ENCODE measurements at places on chromosomes 12 and 14.
A peak's percentile ranks its signal among the peaks of the same experiment; 100 is the strongest.

DNA sequence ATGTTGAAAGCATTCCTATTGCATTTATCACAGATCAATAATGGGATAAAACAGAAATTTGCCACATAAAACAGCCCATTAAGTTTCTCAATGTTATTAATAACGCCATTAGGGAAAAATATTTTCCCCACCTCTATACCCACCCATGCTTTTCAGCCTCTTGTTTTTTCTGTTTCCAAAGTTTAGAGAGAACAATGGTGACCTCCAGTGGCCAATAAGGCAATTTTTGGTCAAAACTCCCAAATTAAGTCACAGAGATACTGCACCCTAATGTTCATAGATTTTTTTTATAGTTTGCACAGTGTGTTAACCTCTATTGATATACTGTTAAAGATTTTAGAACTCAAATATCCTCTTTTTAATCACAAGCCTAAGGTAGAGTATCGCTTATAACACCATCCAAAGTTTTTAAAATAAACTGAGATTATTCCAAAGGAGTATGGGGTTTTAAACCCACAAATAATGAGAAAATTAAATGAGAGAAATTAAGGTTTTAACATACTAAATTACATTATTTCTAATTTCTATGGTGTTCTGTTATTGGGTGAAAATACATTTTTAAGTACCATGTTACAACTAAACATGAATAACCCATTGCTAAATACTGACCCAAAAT is 184.7 kb upstream of the DCN start:
- no peak for DNase-seq

GRCh38 chr14:91925001-91925726 is 22.3 kb downstream of the FBLN5 start:
- DNase-seq: no peak

DNA sequence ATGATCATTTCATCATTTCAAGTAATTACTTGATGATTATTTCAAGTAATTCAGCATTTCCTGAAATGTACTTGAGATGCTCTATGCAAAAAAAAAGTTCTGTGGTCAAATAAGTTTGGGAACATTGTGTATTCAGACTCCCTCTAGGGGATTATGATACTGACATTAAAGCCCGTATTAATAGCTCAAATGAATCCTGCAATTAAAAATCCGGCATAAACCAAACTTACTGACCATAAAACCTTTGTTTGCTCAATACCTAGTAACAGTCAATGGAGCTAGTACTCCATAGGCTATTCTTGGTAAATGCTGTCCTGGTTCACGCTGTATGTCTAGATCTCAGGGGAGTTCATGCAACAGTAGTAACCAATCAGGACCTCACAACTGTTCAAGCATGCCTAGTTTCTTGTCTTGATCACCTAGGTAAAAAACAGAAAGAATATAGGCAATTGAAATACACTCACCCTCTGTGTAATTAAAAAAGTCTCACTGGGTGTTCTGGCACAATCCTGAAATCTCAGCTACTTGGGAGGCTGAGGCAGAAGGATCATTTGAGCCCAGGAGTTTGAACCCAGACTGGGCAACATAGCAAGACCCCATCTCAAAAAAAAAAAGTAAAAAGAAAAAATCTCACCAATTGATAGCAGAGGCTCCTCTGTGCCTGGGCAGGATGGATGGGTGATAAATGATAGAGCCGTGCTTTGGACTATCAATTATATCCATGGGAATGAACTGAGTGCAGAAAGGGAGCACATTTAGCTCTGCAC is 14.1 kb downstream of the ALDH1L2 start:
- no peak for DNase-seq

- DNase-seq: peak; percentile 32
These were observed 422.9 kb upstream of the OR4E1 start for GRCh38 chr14:22096514-22096895.

- DNase-seq: no peak
These were observed 774.8 kb downstream of the VRK1 start for GRCh38 chr14:97571866-97572555.

- DNase-seq: no peak
These were observed 326.0 kb downstream of the PRKD1 start for GRCh38 chr14:29601616-29602015.

DNA sequence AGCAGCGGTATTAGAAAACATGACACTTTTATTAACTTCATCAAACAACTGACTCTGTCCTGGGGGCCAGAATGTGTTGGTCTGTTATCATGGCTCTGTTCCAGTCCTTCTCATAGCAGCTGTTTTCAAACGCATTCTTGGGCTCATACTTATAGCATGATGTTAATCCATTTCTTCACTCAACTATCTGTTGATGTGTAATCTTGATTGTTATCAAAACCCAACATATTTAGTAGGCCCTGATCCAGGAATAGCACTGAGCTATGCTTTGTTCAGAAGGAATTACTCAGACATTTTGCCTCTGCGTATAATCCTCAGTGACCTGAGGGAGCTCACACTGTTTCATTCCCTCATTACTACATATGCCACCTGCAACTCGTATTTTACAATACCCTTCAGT is 315.9 kb downstream of the BMP4 start:
- DNase-seq: no peak

DNA sequence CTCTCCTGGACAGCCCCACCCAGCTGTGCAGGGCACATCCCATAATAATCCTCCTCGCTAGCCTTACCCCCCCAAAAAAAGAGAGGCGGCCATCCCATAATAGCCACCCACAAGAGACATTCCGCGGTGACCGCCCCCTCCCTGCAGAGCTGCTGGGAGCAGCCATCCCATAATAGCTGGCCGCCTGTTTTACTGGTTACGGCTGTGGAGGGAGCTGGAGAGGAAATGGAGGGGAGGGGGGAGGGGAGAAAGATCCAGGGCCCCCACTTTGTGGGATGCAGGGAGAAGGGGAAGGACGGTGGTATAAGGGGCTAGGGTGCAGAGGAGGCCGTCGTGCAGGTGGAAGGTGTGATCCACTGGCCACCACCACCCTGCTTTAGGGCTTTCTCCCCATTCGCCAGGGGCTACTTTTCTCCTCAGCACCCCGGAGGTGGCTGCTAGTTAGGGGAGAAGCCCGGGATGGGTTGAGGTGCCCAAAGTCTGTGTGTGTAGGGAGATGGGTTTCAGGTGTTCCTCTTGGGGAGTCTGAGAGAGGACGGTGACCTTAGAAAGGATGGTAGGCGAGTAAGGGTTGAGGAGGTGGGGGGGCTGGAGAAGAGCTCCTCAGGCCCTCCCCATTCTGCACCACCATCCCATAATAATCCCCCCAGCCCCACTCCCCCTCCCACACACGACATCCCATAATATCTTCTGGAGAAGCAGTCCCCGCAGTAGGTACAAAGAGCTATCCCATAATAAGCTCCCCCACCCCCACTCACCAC is 6.0 kb upstream of the CHD4 start:
- DNase-seq: no peak

DNA sequence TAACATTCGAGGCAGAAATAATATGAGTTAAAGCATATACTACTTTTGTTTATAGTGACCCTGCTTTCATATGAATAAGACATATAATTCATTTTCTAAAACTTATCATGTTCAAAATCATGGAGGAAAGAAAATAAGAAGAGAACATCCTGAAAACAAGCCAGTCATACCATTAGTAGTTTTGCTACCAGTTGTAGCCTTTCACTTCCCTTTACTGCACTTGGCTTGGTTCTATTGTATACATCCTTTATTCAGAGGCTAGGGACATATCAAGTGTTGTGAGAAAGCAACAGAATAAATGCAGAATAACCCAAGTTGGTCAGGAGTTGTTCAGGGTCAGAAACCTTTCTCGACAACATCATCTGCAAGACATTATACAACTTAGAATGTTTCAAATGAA is 598.7 kb downstream of the SOX5 start:
- no peak for DNase-seq

DNA sequence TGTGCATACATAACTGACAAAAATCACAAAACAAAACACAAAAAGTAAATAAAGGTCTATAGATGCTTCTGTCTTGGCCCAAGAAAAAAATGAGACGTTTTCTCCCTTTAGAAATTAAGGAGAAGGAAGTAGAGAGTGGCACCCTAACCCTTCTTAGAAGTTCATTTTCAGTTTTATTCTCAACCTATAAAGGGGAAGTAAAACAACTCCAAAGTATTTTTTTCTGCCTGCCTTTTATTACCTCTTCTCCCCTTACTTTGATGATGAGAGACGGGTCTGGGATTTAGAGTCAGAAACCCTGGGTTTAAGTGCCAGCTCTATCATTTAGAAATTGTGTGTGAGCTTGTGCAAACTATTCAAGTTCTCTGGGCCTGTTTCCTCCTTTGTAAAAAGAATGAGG is 2.8 kb downstream of the PRIM1 start:
- no peak for DNase-seq

GRCh38 chr14:73459959-73460358 is 1.6 kb upstream of the NUMB start:
- DNase-seq: no peak

DNA sequence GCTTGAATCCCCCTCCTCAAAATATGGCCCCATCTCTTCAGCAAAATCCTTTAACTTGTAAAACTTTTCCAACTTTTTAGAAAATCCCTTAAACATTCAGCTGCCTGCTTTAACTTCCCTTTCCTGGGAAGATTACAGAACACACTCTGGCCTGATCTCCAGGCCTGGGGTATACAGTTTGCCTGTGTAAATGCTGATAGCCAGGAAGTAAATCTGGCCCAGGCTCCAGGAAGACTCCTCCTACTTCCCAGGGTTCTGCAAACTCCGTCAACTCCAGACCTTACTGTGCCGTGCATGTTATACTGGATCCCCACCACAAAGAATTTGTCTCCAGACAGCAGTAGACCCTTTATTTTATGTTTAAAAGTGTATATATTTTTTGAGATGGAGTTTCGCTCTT is 67.0 kb upstream of the FERMT2 start:
- DNase-seq: no peak

GRCh38 chr12:8081251-8081920 is 688 bp upstream of the NECAP1 start:
- peak; percentile 60 for DNase-seq

- no peak for DNase-seq
These were observed 98.7 kb downstream of the CAND1 start for GRCh38 chr12:67367843-67368242.

DNA sequence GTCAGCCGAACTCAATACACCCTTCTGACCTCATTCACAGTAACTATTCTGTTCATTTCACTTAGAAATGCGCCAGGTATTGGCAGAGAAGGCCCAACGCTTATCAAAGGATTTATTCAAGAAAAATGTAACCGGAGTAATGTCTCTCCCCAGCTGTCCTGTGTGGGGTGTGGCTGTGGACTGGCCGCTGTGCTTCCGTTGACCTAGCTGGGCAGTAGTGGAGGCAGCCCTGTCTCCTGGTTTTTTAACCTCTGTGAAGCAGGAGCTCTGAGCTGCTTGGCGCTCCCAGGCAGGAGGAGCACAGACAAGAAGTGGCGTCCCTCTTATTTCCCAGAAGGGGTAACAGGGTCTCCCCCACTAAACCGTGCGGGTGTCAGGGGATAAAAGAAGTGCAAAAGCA is 85.2 kb downstream of the ESR2 start:
- DNase-seq: no peak

DNA sequence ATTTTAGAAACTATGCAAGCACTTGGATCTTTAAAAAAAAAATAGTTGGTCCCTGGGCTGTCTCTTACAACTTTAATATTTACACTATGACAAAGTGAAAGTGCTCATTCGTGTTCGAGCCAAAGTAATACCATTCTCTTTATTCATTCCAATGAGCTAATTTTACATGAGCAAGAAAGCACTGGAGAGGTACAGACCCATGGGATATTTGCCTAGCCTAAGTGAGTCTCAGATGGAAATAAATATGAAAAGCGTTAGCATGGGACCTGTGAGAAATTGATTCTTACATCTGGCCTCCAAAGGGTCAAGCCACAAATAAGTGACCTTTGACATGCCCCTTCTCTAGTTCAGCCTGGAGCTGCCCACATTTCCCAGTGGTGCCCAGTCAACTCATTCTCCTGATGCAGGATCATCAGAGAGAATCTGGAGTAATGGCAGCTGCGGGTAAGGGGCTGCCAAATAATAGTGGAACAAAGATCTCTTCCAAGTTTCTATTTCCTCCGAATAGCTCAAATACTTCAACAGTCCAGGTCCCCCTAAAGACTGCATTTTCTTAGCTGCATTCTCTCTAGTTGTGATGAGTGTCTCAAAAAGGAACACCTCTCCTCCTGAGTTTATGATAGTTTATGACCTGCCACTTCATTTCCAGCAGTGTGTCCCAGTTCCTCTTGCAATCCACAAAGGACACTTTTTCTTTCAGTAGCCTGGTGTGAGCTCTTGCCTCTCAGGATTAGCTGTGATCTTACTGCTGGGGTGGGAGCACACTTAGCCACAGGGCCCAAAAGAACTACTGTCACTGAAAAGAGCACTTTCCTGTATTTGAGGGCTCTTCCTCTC is 208.2 kb downstream of the DAD1 start:
- no peak for DNase-seq

- DNase-seq: no peak
These were observed 8.9 kb upstream of the NAV3 start for GRCh38 chr12:77821699-77822203.

DNA sequence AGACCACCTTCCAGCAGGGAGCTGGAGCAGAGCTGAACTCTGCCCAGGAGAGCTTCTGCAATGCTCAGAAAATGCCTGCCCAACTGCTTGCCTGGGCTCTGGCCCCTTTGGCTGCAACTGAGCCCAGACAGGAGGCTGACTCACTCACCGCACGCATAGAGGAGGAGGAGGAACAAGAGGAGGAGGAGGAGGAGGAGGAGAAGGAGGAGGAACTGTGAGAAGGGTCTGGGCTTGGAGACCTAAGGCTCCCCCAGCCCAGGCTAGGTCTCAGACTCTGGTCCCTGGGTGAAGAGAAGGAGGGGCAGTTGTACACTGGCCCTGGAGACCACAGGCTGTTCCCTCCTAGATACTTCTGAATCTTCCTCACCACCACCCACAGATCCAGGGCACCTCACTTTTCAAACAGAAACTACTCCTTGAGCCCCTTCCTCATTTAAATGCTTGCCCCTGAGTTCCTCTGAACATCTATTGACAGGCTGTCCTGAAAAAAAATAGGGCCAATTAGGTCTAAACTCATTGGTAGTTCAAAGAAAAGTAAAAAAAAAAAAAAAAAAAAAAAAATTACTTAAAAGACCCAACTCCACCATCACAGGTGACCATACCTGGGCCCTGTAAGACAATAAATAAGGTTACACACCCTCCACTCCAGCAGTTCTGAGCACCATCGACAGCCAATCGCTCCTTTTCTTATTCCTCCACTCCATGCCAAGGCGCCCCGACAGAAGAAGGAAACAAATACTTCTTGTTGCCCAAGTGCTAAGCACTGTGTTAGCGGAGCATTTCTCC is 674 bp downstream of the VDR start:
- peak; percentile 30 for DNase-seq

- DNase-seq: no peak
These were observed 8.4 kb upstream of the ACVRL1 start for GRCh38 chr12:51898937-51899336.

GRCh38 chr12:100170313-100170858 is 27.7 kb upstream of the BLTP3B start:
- DNase-seq: no peak

DNA sequence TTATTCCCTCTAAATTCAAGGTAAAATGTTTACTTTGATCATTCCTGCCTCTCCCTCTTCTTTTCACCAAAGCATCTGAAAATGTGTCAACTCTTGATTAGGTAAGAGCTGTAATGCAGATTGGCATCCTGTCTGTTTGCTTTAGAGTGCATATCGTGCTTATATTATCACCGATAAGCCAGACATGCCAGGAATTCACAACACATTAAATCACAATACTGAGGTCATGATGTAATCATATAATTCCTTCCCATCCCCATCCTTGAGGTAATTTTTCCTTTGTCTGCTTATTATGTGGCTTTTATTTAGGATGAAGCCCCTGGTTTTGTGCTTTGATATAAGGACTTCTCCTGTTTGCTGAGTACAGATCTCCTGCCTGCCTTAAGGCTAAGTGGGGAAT is 10.2 kb downstream of the DDX47 start:
- DNase-seq: no peak

- no peak for DNase-seq
These were observed 13.2 kb downstream of the GNS start for GRCh38 chr12:64745980-64746379.

Measured in stimulated activated naive CD4-positive, alpha-beta T cell (primary cell).